ENCODE measurements at places on chromosomes 5 and 9. TPM values are rescaled to one million over a fixed set of nuclear protein-coding genes. Genes with fewer than 3 reads are reported as not detected.

WWC1 gene
- 94.2 TPM for total RNA-seq

- DNase-seq, result no peak
These were observed 10.8 kb upstream of the SLC12A7 start for GRCh38 chr5:1122511-1123294.

PPP3R2 gene
- not detected for total RNA-seq

DNA sequence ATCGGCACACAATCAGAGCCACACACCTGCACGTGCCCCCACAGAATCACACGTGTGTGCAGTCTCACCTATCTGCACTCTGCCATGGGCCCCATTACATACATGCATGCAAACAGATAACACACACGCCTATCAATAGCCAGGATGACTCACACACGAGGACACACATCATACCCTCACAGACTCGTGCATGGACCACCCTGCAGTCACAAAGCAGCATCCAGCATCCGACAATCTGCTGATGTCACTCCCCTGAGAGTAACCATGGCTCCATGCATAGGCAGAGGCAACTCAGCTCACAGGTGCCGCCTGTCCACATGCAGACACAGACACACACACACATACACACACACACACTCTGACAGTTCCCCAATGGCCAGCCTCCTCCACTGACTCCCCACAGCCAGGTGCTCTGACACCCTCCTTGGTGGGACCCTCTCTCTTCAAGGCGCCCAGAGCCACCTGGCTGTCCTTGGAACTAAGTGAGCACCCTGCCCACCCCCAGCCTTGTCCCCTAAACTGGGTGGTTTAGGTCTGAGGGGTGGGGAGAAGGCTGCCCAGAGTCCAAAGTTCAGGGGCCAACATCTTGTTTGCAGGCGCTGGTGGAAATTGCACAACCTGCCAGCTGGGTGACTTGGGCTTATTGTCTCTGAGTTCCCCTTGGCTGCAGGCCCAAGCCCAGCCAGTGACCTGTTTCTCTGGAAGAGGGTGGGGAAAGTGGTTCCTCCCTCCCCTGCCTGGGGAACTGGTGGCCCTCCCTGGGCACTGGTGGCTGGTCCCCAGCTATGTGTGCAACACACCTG, 34.6 kb upstream of the NEK6 start:
- DNase-seq, result peak; percentile 89

DNA sequence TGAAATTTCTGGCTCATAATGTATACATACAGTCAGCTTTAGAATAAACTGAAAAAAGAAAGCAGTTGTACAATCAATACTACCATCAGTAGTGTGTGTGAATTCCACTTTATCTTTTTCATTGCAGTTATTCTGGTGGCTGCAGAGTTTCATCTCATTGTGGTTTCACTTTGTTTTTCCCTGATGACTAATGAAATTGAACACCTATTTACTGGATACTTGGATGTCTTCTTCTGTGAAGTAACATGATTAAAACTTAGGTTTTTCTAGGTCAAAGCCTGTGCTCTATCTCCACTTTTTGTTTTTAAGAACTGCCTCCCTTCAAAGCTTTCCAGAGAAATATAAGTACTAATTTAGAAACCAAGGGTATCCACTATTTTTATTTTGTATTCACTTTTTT, 174.3 kb downstream of the TRPM3 start:
- DNase-seq, result no peak

Data from upper lobe of right lung (tissue), 1 donor.